ENCODE measurements at places on chromosomes 4 and X.

- DNase-seq: no peak
These were observed 730 bp downstream of the VBP1 start for GRCh38 chrX:155216940-155217440.

GRCh38 chr4:143555676-143556075 lies 42.2 kb downstream of the SMARCA5 start:
- no peak for DNase-seq

- DNase-seq: no peak
These were observed 1069.5 kb downstream of the FAM133A start for GRCh38 chrX:94743478-94743877.

GRCh38 chr4:385934-386707 lies 48.5 kb downstream of the ZNF141 start:
- no peak for DNase-seq

DNA sequence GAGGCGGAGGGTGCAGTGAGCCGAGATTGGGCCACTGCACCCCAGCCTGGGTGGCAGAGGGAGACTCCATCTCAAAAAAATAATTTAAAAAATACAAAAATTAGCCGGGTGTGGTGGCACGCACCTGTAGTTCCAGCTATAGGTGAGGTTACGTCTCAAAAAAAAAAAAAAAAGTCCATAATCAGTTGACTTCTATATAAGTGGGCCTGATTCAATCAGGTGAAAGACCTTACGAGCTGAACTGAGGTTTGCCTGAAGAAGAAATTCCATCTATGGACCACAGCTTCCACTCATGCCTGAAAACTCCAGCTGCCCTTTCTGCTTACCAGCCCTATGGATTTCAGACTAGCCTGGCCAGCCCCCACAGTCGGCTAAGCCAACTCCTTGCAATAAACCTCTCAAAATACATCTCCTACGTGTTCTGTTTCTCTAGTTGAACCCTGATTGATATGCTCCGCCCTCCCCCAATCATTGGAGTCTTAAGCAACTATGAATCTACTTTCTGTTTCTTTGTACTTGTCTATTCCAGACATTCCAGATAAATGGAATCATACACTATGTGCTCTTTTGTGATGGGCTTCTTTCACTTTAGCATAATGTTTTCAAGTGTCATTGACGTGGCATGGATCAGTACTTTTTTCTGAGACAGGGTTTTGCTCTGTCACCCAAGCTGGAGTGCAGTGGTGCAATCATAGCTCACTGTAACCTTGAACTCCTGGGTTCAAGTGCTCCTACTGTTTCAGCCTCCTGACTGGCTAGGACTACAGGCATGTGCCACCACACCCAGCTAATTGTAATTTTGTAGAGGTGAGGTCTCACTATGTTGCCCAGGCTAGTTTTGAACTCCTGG lies 36.6 kb downstream of the SAT1 start:
- DNase-seq: no peak
